HuH-7 (cell line): ENCODE measurements at places on chromosomes 3 and 15.

DNA sequence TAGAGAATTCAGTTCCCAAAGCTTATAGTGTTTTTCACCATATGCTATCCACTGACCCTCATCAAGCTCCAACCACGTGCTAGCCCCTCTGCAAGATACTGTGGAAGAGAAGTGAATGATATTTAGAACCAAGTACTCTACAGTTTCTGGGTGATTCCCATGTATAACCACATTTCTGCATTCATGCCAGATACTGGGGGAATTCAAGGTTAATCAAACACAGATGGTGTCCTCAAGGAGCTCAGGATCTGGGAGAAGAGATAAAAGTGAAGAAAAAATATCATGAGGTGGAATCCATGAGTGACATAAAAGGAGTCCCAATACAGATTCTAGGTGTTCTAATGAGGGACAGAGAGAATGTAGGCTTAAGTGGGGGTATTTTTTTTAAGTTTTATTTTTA is 195.8 kb downstream of the FHIT start:
- no peak for DNase-seq

GRCh38 chr3:177800561-177800960 is 603.3 kb upstream of the TBL1XR1 start:
- no peak for DNase-seq

DNA sequence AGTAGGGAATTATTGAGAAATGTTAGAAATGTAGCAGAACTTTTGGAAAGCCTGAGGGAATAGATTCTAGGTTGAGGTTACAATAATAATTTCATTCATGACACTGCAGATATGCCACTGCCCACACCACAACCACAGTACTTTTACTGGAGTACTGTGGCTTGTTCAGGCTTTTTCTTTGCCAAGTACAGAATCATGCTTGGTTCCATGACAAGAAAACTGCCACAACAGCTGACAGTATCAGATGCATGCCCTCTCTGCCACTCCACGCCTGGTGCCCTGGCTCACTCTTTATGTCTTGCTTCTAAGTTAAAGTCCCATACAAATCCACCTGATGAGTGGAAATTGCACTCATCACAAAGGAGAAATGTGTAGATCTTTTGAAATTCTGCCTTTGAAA is 398.6 kb downstream of the ZIC1 start:
- no peak for DNase-seq

DNA sequence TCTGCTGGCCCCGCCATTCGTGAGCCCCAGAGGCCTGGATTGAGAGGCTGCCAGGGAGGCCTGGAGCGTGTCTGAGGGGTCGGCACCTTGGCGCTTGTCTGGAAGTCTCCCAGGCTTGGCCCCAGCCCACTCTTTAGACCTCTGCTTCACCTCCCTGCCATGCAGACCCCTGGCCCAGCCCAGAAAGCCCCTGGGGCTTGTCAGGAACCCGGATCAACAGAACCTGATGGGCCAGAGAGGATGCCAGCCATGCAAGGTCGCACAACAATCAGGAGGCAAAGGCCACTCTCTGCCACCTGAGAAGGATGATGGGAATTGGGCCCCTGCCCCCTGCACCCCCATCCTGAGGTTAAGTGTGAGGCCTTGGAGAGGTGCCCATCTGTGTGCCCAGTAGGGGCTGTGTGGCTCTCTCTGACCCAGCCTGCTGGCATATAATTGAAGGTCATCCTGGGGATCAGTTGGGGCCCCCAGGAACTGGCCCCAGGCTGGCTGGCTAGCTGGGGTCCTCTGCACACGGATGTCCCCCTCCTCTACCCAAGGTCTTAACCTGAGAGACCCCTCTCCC is 103.3 kb upstream of the SLC6A6 start:
- no peak for DNase-seq

GRCh38 chr3:128799653-128800052 is 73.7 kb downstream of the RAB7A start:
- DNase-seq: no peak

- DNase-seq: no peak
These were observed 235.8 kb downstream of the RAP2B start for GRCh38 chr3:153397794-153398193.

- DNase-seq: no peak
These were observed 9.3 kb downstream of the USP3 start for GRCh38 chr15:63513728-63514127.

DNA sequence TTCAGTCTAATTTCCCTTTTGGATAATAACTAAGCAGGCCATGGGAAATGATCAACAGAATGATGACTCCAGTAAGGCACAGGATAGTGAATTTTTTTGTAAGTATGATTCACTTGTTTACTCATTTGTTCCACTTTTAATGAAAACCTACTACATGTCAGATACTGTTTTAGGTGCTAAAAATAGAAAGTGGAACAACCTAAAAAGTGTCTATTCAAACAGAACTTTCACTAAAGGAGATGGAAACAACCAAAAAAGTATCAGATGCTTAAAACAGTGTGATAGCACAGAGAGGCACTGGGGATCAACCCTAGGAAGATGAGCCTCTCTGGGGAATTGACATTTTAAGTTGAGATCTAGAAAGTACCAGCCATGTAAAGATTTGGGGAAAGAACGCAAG is 11.1 kb downstream of the RYK start:
- no peak for DNase-seq

DNA sequence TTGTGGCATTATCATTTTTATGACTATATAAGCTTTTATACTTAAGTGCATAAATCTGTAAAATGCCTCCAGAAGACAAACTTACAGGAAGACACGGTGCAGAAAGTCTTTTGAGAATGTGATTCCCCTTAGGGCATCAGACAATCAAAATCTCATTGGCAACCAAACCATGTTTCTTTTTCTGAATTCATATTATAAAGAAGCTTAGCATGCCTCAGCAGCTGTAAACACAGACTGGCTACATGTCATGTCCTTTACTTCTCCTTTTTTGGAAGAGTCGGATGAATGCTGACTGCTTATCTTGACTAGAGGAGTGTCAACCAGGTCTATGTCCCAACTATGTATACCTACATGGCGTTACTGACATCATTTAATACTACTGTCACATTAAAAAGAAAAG is 150.1 kb downstream of the PLD1 start:
- DNase-seq: no peak

DNA sequence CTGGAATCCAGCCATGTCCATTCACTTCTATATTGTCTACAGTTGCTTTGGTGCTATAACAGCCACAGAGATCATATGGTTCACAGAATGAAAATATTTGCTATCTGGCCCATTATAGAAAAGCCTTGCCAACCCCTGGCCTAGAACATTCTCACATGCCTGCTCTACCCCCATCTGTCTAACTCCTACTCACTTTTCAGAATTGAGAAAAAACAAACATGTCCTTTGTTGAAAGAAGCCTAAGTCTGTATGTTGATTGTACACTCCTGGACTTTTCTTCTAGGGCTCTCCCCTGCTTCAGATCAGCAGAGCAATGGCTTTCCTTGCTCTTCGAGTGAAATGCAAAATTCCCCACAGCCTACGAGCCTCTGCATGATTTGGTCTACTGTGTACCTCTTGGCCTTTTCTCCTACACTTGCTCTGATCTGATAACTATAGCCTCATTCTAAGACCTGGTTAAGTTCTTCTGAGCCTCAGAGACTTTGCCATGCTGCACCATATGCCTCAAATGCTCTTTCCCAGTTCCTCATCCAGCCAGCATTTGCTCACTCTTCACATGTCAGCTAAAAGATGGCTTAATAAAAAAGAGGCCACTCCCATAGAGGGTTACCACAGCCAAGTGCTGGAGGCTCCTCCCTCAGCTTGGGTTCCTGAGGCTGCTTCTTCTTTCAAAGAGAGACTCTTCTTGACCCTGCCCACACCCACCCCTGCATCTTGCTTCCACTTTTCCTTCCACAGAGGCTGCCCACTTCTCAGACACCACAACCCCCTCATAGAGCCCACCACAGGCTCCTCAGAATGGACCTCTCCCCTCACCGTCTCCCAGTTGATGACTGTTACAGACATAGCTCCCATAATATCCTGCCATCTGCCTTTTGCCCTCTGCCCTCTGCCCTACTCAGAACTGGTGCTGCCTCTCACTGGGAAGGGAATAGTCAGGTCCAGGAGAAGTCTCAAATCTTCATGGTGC is 22.9 kb upstream of the DCLK3 start:
- no peak for DNase-seq

GRCh38 chr3:178826435-178827123 is 245.0 kb downstream of the ZMAT3 start:
- DNase-seq: no peak

DNA sequence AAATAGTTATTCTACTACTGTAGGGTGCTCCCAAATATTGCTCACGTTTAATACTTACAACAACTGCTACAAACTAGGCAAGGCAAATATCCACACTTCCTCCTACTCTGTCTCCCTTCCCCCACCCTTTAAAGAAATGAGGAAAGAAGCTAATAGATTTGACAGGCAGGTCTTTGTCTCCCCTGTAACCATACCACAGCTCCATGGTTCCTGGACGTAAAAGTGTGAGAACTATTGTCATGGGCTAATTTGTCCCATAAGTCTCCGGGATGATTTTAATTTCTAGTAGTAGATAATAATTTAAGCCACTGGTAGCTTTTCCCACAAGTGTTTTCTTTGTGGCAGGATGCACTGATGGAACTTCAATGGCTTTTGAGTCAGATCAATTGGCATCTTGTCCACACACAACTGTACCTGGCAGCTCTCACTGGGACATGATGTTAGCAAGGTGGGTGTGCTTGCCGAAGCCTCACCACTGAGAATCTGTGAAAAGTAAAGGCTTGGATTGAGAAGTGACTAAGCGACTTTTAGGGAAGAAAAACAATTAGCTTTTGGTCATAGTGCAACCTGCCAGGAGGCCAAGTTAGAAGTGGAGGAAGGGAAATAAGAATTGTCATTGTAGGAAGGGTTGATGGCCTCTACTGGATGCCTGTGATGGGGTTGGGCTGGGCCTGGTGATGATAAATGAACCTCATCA is 1.4 kb upstream of the CPOX start:
- no peak for DNase-seq

DNA sequence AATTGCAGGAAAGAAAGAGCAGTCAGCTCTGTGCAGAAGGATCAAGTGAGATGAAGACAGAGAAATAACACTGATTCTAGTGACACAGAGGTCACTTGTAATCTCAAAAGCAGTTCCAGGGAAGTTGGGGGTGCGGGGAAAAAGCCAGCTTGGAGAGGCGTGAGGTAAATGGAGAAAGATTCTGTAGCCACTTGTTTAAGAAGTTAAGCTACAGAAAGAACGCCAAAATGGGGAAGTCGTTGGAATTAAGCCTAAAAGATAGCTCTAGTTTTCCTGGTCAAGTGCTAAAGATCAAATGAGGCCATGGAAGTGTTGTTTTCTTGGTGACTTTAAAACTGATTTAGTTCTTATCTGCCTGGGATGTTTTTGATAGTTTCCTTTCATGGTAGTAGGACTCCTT is 152.0 kb downstream of the GREM1 start:
- DNase-seq: no peak

GRCh38 chr15:80105595-80105994 is 46.1 kb downstream of the ZFAND6 start:
- DNase-seq: no peak

DNA sequence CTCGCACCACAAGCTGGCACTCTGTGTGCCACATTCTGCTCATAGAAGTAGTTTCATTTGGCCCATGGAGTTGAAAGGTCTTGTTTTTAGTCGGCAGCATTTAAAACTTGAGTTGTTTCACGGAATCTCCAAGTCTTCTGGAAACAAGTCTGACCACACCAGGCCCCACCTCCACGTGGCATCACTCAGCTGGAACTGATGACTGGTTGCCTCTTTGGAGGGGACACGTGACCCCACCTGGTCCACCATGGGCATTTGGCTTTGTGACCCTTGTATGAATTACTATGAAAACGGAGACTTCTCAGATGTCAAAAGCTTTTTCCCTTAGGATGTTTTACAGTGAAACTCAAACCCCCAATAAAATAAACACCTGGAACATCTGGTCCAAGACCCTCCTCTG is 74.9 kb downstream of the NTRK3 start:
- DNase-seq: no peak

- DNase-seq: no peak
These were observed 72.0 kb upstream of the PCSK6 start for GRCh38 chr15:101561584-101561906.

DNA sequence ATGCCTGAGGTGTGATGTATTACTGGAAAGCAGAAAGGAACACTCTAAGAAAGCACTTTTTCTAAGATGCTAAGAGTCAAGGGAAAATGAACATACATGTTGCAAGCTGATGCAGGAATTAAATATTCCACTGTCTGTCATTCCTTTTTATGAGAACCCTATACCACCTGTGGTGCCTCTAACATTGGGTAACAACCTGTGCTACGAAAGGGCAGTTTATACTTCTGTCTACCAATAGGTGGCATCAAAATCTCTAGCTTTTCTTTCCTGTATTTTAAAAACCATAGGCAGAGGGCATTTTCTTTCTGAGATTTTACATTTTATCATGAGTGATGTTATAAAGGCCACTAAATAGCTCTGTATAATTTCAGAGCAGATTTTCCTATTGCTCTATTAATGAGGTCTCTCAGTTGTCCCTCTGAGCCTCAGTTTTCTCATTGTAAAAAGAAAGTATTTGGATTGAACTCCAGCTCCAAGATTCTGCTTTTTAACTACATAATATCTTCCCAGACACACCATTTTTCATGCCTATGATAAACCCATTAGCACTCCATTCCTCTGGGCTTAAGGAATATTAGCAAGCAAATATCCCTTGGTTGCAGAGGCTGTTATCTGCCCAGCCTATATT is 3.5 kb upstream of the CPNE4 start:
- peak; percentile 41 for DNase-seq

GRCh38 chr3:50164984-50165909 is 10.1 kb downstream of the SEMA3F start:
- DNase-seq: no peak

DNA sequence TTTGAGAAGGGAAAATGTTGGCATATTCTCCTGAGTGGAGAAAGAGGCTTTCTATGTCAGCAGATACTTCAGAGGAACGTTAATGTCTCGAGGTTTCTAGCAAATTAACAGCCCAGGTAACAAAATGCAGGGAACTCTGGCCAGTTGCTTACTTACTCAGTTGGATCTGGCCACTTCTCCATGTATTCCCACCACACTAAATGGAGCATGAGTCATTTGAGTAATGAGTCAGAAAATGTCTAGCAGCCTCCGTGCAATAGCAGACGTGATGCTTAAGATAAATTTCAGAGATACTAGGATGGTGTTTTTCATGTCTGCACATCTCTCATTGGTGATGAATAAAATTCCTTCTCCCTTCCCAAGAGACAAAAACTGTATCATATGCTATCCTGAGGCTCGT is 671.5 kb downstream of the FHIT start:
- DNase-seq: no peak
